ENCODE measurements at places on chromosomes 12 and 14.
A peak's percentile ranks its signal among the peaks of the same experiment; 100 is the strongest.

- no peak for DNase-seq
Measured at GRCh38 chr12:92436856-92437255, 265.9 kb upstream of the PLEKHG7 start.

DNA sequence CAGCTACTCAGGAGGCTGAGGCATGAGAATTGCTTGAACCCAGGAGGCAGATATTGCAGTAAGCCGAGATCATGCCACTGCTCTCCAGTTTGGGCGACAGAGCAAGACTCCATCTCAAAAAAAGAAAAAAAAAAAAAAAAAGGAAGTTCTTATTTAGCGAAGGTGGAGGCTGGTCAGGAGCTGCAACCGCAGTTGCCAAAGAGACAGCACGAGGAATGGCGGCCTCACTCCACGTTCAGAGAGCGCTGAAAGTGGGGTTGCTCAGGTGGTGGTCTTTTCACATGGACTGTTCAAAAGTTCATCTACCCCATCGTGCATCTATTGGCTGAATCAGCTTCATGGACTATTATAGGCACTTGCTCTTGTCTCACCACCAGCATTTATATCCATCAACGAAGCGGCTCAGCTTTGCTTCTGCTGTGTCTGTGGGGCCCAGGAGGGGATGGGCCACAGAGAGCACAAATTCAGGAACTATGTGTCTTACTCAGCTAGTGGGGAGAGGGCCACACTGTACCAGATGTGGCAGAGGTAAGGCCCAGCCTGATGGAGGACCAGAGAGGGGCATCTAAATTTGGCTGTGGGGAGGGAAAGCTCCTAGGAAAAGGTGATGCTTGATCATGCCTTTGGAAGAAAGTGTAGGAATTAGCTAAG lies 27.3 kb downstream of the SLC25A47 start:
- DNase-seq, result no peak

DNA sequence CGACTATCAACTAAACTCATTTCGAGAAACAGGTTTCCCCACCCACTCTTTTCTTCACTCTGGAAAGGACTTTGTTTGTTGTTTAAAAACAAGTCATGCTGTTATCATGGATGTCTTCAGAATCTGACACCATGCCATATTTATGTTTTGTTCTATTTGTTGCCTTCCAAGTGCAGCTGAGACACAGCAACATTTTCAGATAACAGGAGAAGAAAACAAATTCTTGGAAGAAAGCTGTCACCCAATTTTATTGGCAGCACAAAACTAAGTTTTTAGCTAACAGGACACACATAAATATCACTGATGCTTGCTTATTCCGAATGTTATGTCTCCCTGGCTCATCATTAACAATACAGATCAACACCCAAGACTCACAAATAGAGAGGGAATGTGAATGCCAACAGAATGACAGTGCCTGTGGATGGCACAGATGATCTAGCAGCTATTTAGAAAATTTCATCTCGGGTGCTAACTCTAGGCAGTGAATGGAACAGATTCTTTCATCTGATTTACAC lies 147.9 kb downstream of the RPS29 start:
- DNase-seq, result no peak

GRCh38 chr12:51465491-51465890 lies 40.9 kb downstream of the SLC4A8 start:
- no peak for DNase-seq

DNA sequence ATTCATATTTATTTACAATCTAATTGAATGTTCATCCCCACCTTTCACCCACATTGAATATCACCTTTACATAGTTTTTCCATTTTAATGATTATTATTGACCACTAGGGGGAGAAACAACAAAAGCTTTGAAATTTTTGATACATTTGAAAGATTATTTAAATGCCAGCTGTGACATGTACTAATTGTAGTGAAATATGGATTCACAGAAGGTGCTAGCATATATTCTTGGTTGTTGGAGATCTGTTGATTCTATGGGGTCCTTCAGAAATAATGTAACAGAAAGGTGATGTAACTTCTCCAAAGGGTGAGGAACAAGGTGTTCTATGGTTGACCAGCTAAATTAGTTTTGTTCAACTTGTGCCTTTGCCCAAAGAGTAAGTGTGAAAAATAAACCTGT lies 22.4 kb upstream of the GPR33 start:
- DNase-seq, result no peak

GRCh38 chr12:90311561-90311960 lies 602.9 kb upstream of the ATP2B1 start:
- DNase-seq, result no peak

- no peak for DNase-seq
Measured at GRCh38 chr12:98893126-98893674, 248.1 kb downstream of the APAF1 start.

- no peak for DNase-seq
Measured at GRCh38 chr14:74504874-74505720, 11.5 kb downstream of the ISCA2 start.

DNA sequence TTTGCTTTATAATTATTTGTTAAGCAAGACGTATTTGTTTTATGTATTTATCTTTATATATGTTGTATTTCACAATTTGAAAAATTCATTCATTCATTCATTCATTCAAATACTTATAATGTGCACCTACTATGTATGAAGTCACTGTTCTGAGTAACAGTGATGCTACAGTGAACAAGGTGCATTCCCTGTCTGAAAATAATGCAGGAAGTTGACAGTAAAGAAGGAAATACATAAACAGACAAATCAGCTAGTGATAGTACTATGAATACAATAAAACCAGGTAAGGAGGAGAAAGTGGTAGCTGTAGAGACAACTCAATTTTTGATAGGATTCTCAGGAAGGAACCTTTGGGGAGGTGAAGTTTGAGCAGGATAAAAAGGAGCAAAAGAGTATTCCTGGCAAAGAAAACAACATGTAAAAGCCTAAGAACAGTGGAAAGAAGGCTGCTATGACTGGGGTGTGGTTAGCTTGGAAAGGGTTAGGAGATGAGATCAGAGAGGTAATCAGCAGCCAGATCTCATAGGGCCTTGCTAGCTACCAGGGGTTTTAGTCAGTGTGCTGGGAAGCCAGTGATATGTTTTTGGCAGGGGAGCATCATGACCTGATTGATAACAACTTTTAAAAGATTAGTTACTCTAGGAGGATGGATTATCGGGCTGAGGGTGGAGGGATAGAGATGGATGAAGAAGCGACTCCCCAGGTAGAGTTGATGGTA lies 17.4 kb downstream of the BICDL1 start:
- DNase-seq, result no peak

DNA sequence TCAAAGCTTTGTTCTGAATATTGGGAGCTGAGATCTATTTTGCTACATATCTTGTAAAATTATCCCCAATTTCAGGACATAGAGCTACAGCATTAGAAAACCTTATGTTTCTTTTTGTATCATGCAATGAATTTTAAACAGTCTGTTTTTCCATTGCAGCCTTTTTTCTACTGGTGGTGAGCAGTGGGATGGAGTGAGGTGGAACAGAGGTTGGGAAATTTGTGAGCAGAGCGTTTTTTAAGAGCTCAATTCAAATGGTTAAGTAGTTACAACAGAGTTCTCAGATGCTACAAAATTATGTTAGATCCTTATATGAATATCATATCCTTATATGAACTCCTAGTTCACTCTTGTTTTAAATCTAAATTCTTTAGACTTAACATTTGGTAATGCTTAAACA lies 139.0 kb upstream of the PLEKHG7 start:
- no peak for DNase-seq

- DNase-seq, result no peak
Measured at GRCh38 chr12:14111230-14111865, 129.9 kb upstream of the GRIN2B start.

- no peak for DNase-seq
Measured at GRCh38 chr14:100708425-100709288, 18.0 kb upstream of the DLK1 start.

DNA sequence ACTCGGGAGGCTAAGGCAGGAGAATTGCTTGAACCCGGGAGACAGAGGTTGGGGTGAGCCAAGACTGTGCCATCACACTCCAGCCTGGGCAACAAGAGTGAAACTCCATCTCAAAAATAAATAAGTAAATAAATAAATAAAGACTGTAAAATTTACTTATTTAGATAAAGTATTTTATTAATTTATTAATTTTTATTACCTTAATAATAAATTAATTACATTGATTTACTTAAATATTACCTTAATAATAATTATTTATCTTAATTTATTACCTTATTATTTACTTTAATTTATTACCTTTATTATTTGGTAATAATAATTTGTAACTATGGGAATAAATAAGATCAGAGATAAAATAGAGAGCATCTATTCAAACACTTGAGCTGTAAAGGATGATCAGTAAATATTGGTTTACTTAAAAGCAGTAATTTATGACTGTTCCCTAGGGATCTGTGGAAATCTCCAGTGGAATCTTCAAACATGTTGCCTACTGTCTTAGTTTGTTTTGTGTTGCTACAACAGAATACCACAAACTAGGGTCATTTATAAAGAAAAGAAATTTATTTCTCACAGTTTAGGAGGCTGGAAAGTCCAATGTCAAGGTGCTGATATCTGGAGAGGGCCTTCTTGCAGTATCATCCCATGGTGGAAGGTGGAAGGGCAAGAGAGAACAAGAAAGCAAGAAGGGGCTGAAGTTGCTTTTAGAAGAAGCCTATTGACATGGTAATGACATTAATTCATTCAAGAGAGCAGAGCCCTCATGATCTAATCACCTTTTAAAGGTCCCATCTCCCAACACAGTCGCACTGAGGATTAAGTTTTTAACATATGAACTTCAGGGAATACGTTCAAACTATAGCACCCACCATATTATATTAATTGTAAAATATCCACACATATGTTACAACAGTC lies 37.1 kb downstream of the SOCS2 start:
- no peak for DNase-seq

DNA sequence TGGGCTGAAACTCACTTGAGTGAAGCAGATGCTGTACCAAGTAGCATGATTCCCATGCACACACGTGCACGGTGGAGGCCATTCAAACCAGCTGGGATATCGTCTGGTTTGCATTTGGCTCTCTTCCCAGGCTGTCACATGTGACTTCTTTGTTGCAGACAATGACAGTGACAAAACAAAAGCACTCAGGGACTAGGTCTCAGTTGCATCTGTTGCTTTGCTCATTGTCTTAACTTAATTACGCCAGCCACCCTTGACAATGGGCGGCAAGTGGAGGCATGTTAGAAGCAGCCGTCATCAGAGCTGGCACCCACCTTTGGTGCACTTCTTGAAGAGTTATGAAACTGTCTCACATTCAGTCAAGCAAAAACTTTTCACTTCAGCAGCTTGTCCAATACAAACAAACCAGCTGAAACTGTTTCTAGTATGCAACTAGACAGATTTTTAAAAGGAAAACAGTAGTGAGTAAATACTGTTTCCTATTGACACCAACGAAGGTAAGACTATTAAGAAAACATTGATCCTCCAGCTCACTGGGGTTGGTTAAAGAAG lies 74.3 kb downstream of the IGF1 start:
- no peak for DNase-seq

DNA sequence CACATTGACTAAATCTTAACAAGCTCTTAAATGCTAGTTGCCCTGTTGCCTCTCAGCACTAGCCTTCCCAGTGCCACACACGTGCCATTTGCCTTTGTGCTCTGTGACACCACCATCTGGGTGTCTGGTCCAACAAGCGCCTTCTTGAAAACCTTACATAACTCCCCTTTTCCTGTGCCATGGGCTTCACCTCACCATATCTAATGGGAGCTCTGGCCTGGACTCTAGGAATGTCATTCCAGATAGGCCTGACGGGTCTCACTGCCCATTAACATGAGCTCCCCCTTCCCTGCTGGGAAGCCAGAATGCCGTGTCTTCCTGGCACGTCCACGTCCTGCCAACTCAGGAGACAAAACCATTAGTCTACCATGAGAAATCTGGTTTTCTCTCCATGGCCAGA lies 24.4 kb downstream of the SSPN start:
- DNase-seq, result no peak

DNA sequence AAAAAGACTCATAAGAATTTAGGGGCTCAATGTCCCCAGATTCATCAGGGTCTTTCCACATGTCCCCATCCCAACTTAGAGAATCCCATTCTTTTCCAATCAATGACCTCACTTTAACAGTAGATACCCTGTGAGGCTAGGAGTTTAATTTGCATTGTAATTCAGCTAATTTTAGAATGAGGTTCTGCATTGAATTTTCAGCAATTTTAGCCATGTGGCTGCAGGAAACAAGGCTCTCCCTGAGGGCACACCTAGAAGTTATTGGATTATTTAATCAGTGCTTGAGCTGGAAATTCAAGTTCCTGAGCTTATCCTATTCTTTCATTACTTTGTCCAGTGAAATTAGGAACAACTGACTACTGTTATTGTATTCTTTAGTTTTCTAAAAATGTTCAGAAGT lies 433.8 kb downstream of the ADAMTS20 start:
- no peak for DNase-seq

DNA sequence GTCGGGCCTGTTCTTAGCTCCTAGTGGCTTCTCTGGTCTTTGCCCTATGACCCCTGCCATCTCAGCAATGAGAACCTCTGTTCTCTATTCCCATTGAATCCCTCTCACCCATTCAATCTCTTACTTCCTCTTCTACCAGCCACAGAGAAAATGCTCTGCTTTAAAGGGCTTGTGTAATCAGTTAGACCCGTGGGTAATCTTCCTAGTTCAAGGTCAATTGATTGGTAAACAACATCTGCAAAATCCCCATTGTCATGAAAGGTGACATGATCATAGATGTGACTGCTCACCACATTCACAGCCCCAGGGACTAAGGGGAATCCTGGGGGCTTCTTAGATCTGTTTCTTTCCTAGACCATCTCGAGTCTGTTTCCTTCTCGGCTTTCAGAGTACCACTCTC lies 7.2 kb upstream of the CCDC197 start:
- no peak for DNase-seq

DNA sequence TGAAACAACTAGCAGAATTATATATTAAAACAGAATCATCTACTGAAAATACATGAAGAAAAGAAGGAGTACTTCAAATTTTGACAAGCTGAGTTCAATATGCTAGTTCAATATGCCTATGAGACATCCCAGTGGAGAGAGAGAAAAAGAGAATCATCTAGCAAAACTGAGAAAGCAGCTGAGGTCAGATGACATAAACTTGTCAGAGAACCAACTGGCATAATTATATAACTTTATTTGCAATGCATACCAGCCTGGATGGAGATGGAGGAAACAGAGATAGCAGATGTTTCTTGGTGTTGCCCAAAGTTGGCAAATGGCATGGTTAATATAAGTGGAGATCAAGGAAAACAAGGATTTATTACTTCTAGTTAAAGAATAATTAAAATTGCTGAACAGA lies 148.7 kb upstream of the PDZRN4 start:
- DNase-seq, result no peak

- DNase-seq, result no peak
Measured at GRCh38 chr12:54052438-54053002, 1.1 kb upstream of the HOXC4 start.

DNA sequence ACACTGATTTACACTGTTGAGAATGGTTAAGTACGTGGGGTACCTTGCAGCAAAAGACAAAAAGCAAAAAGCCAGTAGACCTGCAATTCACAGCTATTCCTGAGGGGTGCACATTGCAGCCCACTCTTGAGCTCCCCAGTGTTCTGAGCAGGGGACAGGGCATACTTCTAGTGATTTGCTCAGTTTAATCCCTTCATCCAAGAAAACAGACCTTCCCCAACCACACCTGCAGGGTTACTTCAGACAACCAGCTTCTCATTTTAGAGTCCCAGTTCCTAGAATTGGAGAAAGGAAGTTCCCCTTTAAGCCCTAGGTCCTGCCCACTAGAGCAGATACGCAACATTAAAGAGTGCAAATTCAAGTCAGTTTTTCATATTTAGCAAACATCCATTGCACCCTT lies 3.6 kb upstream of the WSB2 start:
- DNase-seq, result peak; percentile 80
